NCI-H2081 (cell line): ENCODE measurements at places on chromosomes 5 and 9.

GRCh38 chr5:140351609-140352334, 5.4 kb upstream of the HBEGF start:
- peak; percentile 53 for DNase-seq

- DNase-seq, result no peak
Observed at GRCh38 chr5:143514616-143515335, 111.3 kb upstream of the NR3C1 start.

- DNase-seq, result peak; percentile 61
Observed at GRCh38 chr9:69919461-69920061, 98.9 kb downstream of the CFAP95 start.

DNA sequence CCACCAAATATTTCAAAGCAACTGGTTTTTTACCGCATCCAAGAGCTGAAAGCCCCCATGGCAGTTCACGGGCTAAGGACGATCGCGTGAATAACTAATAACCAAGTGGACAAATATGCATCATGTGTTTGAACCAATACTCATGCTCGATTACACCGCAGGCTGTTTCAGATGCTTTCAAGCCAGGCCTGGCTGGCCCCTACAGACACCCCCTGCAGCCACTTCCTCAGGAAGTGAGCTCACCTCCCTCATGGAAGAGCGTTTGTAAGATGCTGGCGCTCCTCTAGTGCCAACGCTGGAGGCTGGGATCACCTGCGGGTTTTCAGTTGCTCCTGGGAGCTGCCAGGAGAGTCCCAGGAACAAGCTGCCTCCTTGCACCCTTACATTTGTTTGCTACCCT, 53.9 kb upstream of the PTCH1 start:
- no peak for DNase-seq

DNA sequence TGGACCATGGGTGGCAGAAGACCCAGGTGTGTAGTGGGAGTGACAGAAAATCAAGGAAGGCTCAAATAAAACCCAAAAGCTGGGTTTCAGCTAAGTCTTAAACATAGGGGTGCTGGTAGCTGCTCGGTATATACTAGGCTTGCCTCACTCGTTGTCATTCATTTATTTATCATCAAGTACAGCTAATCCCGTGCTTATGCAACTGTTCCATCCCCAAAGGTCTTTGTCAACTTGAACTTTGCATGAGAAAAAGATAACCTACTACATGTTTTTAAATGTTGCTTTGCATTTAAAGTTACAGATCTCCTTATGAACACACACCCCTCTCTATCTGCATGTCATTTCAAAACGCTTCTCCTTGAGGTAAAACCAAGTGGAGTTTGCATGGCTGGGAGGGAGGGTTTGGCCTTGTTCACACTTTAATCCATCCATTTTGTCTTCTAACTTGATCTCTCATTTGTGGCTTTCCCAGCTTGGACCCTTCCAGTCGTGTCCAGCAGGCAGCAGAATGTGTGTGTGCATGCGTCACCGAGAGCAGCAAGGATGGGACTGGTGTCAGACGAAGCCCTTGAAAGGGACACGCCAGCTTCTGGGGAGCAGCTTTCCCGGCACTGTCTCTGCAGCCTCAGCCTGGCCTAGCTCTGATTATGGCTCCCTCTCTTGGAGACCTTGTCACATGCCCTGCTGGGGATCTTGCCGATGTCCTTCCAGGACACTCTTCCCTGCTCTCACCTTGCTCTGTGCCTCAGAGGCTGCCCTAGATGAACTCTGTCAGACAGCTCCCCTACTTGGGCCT, 133.5 kb downstream of the GADD45G start:
- no peak for DNase-seq

DNA sequence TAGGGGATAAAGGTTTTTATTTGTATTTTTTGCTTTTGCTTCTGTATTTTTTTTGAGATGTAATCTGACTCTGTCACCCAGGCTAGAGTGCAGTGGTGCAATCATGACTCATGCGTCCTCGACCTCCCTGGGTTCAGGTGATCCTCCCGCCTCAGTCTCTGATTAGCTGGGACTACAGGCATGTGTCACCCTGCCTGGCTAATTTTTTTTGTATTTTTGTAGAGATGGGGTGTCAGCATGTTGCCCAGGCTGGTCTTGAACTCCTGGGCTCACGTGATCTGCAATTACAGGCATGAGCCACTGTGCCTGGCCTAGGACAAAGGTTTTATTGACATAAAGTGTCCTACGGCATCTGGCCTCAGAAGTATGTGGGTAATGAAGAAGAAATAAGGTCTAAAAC, 297.1 kb upstream of the C9orf72 start:
- no peak for DNase-seq

- DNase-seq, result peak; percentile 47
Observed at GRCh38 chr9:121075251-121076036, 689 bp downstream of the CNTRL start.

DNA sequence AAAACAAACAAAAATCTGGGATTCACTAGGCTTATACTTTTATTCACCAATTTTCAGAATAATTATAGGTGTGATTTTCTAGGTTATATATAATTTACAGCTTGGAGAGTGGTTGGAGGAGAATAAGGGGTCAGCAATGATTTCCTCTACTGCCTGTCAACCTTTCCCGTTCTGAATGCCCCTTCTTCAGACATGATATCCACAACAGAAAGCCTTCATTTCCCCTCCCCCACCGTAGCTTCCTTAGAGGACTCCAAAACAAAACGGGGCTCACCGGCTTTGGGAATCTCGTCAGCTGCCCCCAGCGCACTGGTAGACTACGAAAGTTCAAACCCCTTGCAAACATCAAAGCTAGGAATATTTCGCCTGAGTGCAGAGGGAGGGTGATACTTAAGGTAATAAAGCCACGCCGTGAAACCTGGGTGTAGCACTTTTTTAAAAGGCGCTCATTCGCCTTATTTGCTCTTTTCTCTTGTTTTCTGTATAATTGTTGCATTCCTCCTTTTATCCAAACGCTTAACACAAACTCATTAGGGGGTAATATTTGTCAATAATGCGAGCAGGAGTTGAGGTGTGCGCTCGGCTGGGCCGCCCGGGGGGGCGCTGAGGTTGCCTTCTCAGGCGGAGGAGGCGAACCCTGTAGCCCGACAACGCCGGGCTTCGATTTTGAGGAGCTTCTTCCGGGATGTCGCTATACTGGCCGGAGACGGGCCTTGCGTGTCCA, 2.4 kb downstream of the OTP start:
- no peak for DNase-seq

- no peak for DNase-seq
Observed at GRCh38 chr9:91197232-91198181, 164.2 kb downstream of the AUH start.

DNA sequence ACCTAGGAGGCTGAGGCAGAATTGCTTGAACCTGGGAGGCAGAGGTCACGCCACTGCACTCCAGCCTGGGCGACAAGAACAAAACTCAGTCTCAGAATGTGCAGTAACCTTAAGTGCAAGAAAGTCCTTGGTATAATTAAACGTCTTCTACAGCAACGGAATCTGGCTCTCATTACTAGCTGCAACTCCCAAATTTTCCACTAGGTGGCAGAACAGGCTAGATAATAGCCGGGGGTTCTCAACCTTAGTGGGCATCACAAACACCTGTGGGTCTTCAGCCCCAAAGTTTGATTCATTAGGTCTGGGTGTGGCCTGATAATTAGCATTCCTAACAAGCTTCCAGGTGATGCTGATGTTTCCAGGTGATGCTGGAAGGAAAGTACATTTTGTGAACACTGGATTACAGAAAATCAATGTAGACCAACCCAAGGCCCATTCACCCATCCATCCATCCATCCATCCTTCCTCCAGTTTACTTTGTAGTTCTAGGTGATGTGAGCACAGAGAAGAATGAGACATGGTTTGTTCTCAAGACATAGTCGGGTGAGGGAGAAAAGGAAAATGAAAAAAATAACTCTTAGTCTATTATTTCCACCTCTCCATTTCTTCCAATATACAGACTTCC, 37.3 kb downstream of the FBXW2 start:
- DNase-seq, result peak; percentile 44

DNA sequence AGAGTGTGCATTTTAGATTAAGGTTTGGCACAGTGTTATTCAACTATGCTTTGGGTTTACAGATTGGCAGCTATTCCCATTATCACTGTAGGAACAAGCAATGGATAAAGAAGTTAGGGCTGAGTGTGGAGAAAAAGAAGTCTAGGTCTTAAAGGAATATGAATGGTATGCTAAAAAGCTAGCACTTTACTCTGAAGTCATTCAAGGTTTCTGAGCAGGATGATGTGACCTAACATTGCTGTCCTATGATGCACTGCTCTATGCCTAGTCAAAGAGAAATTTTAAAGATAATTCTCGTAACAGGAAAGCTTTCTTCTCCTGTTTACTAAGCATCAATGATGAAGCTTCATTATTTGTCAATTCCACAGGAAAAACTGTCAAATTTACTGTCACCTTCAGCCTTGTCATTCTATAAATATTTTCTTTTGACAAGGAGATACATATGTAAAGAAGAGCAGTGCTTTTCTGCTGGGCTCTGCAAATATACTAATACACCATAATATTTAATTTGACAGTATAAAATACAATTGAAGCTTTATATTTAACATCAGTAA, 476.1 kb upstream of the PTPRD start:
- DNase-seq, result no peak

GRCh38 chr9:93198117-93198837, 14.3 kb downstream of the WNK2 start:
- DNase-seq, result no peak

- no peak for DNase-seq
Observed at GRCh38 chr5:151890299-151890698, 34.4 kb downstream of the GLRA1 start.

DNA sequence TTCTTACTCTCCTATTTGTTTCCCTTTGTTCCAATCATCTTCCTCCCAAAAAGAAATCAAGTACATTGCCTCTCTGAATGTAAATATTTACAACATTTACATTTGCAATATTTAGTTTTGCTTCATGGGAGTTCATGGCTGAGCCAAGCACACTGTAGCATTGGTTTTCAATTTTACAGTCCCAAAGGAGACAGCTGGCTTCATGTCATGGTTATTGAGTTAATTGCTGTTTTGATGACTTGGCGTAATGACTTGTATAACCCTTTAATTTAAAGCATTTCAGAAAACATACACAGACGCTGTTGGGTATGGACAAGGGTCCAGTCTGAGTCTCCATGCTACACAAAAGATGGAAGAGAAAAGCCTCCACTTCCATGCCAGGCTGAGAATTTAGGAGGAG, 25.6 kb upstream of the VLDLR start:
- peak; percentile 71 for DNase-seq

GRCh38 chr5:8952147-8952546, 593.7 kb downstream of the SEMA5A start:
- DNase-seq, result no peak

DNA sequence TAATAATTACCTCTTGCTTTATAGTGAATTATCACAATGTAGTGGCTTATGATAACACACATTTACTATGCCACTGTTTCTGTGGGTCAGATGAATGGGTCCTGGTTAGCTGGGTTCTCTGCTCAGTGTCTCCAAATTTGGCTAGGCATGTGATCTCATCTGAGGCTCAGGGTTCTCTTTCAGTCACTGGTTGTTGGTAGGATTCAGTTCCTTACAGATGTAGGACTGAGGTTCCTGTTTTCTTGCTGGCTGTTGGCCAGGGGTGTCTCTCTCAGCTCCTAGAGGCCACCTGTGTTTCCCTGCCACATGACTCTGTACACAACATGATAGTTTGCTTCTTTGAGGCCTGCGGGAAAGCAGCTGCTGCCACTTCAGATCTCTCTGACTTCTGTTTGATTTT, 7.1 kb downstream of the NFX1 start:
- DNase-seq, result no peak

DNA sequence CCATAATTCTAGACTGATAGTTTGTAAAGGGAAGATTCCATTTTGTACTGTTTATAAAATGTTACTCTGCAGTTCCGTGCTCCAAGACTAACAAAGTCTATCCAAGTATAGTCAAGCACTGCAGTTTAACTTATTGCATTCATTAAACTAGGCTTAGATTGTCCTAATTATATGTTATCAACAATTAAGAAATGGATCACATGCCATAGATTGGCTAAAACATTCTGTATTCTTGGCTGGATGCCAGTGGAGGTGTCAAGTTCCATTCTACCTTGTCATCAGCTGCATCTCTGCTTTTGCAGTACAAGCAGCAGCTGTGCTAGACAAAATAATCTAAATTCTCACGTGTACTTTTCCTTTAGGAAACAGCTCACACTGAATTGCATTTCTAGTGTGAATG, 69.4 kb upstream of the MEF2C start:
- DNase-seq, result peak; percentile 86

GRCh38 chr9:90016272-90016671, 411.5 kb downstream of the GADD45G start:
- DNase-seq, result no peak

DNA sequence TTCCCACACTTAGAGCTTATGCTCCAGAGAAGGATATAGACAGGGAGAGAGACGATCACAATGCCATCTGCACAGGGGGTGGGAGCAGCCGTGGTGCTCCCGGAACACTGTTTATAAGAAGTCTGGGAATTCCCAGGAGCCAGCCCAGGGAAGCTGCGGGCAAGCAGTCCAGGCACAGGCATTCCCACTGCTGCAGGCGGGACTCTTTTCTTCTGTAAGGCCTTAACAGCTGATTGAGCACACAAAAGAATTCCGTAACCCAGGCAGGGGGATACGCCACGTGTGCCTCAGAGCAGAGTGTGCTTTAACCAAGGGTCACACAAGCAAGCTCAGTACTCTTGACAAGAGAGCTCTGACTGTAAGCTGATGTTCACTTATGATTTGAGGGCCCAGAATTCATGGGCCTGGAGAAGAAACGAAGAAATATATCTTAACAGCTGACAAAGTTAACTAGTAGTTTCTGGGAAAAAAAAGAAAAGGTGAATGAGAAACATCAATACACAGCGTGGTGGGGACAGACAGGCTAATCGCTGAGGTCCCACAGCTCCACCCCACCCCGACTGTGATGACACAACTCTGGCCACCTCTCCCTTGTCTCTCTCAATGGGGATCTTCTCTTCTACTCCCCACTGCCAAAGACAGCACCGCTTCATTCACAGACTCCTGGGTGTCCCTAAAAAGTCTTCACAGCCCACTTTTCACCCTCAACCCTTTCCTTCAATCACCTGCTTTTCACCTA, 85.9 kb upstream of the SIMC1 start:
- no peak for DNase-seq

GRCh38 chr9:134344068-134344799, 18.0 kb downstream of the RXRA start:
- DNase-seq, result no peak

- DNase-seq, result no peak
Observed at GRCh38 chr9:95047452-95048224, 269.9 kb downstream of the FANCC start.

- no peak for DNase-seq
Observed at GRCh38 chr5:153672347-153673090, 182.0 kb downstream of the GRIA1 start.

GRCh38 chr5:168295574-168296201, 4.2 kb downstream of the WWC1 start:
- no peak for DNase-seq

GRCh38 chr5:142225141-142225540, 99.7 kb downstream of the SPRY4 start:
- no peak for DNase-seq
